SJCRH30 (cell line): ENCODE measurements at places on chromosomes 6 and 20.

DNA sequence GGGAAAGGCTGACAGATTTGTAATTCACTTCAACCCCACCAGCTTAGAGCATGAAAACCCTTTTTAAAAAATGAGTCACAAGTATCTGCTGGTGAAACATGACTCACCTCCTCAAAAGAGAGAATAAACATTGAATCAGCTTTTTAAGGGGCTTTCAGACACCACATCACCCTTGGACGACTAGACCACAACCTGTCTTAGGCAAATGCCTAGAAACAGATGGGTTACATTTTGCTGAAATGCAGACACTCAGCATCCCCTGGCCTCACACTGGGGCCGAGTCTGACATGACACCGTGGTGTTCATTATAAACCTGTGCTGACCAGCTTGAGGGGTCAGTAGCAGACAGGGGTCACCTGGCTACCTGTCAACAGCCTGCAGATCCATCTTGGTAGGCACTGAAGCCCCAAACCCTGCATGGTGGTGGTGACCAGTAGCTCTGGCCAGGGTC, 175.3 kb upstream of the CST7 start:
- peak; percentile 53 for DNase-seq

DNA sequence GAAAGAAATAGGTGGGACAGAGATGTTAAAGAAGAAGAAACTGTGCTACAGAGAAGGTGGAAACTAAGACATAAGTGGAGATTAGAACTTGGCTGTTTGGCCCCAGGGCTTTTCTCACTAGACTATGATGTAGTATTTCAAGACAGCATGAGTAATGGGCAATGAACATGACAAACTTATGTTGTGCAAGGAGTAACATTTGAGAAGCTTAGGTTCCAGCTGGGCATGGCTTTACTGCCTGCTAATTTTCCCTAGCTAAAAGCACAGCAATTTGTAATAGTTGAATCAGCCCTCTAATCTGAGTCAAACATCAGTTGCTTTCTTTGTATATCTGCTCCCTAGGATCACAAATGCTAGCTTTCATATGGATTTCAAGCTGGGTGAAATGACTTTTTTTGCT, 294.3 kb upstream of the BMP2 start:
- DNase-seq = no peak

GRCh38 chr6:21198032-21198640, 395.4 kb upstream of the SOX4 start:
- no peak for DNase-seq

DNA sequence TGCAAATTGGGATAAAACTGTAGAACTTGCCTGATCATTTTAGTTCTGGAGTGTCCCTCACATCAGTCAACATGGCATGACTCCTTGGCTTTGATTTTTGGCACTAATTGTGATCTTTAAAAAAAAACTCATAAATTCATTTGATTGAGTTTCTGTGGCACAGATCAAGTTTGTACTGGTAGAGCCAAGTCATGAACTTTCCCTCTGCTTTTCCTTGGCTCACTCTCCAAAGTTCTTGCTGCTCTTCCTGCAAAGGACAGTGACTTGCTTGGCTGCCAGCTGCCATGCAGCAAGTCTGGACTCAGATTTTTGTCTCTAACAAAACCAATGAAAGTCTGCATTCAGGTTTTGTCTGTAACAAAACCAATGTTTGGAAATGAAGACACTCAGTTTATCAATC, 115.5 kb downstream of the RFX6 start:
- DNase-seq = no peak

DNA sequence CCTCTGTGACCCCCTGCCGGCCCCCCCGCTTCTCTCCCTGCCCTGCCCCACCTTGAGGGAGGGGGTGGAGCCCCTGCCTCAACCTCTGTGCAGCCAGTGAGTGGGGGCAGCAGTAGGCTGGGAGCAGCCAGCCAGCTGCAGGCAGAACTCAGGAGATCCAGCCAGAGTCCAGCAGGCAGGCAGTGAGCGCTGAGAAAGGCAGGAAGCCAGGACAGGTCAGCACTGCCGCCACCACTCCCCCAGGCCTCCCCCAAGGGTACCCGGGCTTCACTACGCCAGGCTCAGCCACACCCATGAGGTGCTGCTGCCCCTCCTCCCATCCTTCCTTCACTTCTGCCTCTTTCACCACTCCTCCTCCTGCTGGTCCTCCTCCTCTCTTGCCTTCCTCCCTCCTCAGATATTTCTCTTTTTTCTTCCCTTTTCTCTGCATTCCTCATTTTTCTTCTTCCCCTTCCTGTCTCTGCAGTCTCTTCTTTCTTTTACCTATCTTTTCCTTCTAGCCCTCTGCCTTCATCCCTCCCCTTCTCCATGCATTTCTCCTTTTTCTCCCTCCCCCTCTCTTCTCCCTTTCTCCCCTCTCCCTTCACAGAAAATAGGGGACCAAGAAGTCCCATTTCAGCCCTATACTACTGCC, 11.5 kb downstream of the TMEM63B start:
- no peak for DNase-seq

- DNase-seq = no peak
Observed at GRCh38 chr6:106421496-106421895, 61.0 kb downstream of the CRYBG1 start.

- DNase-seq = no peak
Observed at GRCh38 chr6:13302751-13303667, 25.3 kb downstream of the TBC1D7 start.

- DNase-seq = no peak
Observed at GRCh38 chr20:18511571-18511970, 3.8 kb downstream of the SEC23B start.

- DNase-seq = peak; percentile 69
Observed at GRCh38 chr6:155273431-155273830, 9.6 kb downstream of the CLDN20 start.

DNA sequence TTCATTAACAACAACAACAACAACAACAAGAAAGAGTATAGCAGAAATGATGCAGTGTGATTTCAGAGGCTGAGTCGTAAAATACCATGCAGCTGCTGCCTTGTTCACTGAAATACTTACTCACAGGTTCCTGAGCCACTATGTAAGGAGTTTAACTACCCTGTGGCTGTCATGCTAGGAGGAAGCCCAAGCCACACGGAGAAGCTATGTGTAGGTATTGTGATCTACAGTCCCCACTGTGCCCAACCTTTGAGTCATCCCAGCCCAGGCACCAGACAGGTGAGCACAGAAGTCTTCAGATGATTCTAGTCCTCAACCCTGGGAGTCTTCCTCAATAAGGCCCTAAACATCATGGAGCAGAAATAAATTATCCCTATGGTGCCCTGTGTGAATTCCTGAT, 14.6 kb upstream of the RALY start:
- DNase-seq = no peak

- DNase-seq = peak; percentile 91
Observed at GRCh38 chr6:158232316-158233213, 64.4 kb downstream of the GTF2H5 start.

DNA sequence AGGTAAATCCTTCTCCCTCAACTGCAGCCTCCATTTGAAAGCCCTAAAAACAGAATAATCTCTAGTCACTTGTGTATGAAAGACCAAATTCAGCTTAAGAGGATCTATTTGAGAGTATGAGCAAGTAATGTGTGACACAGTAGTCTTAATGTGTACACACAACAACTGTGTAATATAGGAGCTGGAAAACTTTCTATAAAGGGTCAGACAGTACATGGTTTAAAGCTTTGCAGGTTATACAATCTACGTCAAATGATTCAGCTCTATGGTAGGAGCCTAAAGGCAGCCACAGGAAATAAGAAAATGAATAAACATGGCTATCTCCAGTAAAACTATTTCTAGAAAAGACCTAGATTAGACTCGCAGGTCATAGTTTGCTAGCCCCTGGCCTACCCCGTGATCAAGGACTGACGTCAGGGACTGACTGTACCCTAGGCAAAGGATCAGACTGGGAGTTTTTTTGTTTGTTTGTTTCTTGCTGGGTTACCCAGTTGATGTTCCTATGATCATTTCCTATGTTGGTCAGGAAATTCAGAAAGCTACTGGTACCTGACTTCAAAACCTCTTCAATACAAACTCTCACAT, 39.7 kb downstream of the BTBD9 start:
- no peak for DNase-seq

DNA sequence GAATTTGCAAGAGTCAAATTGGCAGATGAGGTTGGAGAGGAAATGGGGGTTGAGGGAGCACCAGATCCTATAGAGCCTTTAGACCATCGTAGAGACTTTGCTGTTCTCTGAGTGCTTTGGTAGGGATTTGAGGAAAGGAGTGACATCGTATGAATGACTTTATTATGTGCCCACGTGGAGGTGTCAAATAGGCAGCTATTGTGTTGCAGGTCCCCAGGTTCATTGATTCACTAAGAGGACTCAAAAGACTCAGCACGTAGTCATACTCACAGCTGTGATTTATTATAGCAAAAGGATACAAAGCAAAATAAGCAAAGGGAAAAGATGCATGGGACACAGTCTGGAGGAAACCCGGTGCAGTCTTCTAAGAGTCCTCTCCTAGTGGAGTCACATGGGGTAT, 2.2 kb downstream of the MTRES1 start:
- no peak for DNase-seq

DNA sequence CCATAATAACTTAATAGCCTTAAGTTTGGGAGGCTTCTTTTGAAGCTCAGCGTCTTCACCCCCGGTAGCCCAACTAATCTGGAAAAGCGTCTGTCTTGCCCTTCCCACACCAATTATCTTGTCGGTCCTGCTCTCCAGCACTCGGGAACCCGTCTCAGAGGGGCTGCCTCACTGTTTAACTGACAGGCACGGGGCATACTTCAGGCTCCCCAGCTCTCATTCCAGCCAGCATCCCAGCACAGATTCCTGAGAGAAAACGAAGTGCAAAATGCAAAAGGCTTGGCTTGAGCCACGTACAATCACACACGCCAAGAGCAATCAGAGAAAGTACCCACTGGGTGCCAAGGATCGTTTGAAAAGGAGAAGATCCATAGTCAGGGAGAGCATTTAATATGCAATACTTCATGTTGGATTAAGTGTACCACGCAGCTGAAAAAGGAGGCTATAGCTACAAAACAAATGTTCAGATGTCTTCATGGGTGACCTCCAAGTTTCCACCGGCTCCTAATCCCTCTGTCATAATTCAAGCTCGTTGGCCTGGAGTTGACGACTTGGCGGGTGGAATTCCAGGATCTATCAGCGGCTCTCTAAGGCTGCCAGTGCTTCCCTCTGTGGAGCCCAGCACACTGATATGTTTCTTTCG, 53.7 kb upstream of the STX16 start:
- no peak for DNase-seq

DNA sequence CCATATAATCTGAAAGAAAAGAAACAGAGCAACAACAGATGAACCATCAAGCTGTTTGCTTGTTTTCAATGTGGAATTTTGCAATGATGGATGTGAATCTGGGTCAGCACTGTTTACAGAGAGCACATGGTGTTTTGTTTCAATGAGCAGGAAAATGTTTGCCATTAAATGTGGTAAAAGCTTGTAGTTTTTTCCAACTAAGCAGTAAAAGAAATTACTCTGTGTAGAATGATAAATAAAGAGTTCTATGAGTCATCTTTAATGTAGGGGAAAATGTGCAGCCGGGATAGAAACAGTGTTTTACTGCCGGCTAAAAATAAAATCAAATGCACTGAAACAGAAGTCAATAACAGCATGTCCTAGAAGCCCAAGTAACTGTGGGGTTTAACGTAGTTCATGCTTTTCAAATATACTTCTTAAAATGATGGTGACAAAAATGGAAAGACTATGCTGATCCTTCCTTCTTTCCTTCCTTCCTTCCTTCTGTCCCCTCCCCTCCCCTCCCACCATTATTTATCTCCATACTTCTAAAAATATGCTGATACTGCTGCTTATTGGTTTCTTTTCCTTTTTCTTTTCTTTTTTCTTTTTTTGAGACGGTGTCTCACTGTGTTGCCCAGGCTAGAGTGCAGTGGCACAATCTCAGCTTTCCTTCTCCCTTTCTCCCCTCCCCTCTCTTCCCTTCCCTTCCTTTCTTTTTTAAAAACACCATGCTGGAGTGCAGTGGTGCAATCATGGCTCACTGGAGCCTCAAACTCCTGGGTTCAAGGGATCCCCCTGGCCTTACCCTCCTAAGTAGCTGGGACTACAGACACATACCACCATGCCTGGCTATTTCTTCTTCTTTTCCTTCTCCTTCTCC, 6.3 kb upstream of the NAA20 start:
- no peak for DNase-seq

DNA sequence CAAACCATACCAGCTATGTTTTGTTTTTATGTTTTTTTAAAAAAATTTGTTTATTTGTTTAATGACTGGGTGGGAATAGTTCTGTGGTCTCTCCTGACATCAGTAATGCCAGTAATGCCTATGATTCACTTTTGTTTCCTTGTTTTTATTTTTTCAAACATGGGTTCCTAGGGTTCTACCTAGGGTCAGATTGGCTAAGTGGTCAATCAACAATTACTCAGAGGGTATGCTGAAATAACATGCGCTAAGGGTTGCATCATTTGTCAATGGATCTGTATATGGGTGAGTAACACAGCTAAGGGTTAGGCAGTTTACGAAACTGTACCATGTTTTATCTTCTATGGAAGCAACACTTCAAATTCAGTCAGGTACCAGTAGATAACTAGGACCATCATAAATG, 583.8 kb upstream of the GJE1 start:
- no peak for DNase-seq

DNA sequence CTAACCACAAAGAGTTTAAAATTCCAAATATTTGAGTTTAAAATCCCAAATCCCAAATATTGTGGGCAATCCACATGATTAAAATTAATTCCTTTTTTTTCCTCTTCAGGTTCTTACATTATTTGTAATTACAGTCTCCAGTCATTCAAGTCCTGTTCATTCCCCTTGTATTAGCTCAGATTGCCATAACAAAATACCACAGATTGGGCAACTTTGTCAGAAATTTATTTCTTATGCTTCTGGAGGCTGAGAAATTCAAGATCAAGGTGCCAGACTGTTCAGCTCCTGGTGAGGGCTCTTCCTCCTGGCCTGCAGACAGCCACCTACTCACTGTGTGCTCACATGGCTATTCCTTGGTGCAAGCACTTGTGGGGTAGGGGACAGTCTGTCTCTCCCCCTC, 105.5 kb downstream of the ARMC2 start:
- DNase-seq = no peak

GRCh38 chr6:128275030-128275429, 245.4 kb downstream of the PTPRK start:
- DNase-seq = no peak
